NCI-H2029 (cell line): ENCODE measurements at places on chromosomes 13 and 19.

DNA sequence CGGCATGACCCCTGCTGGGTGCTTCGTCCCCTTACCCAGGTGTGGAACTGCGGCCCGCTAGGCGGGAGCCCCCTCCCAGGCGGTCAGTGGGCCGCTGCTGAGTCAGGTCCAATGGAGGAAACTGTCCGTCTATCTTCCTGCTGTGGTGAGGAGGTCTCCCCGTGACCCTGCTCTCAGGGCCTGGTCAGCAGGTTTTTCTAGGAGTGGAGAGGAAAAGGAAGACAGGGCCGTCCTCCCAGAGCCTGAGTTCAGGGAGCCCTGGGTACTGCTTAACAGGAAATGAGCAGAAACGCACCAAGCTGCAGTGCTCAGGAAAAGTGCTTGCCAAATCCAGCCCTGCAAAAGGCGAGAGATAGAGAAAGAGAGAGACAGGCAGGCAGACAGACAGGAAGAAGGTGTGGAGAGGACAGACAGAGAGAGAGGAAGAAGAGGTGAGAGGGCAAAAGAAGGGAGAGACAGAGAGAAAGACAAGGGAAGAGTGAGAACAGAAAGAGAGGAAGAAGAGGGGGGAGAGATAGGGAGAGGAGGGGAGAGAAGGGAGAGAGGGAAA is 10.3 kb downstream of the SH3GL1 start:
- DNase-seq = no peak

DNA sequence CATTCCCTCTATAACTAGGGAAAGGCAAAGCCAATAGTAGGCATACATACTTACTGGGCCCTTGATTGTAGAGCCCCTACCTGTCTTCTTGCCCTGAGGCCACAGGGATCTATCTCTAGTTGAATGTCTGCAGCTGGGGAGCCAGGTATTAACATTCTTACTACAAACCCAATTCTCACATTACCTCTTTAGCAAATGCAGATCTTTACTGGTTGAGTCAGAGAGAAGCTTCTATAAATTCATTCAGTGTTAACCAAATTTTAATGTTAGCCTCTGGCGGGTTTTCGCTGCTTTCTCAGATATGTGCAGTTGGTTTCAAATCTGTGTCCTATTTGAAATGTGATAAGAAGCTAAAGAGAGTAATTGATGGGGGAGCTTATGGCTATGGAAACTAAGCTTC is 43.2 kb downstream of the SERTM1 start:
- DNase-seq = no peak

DNA sequence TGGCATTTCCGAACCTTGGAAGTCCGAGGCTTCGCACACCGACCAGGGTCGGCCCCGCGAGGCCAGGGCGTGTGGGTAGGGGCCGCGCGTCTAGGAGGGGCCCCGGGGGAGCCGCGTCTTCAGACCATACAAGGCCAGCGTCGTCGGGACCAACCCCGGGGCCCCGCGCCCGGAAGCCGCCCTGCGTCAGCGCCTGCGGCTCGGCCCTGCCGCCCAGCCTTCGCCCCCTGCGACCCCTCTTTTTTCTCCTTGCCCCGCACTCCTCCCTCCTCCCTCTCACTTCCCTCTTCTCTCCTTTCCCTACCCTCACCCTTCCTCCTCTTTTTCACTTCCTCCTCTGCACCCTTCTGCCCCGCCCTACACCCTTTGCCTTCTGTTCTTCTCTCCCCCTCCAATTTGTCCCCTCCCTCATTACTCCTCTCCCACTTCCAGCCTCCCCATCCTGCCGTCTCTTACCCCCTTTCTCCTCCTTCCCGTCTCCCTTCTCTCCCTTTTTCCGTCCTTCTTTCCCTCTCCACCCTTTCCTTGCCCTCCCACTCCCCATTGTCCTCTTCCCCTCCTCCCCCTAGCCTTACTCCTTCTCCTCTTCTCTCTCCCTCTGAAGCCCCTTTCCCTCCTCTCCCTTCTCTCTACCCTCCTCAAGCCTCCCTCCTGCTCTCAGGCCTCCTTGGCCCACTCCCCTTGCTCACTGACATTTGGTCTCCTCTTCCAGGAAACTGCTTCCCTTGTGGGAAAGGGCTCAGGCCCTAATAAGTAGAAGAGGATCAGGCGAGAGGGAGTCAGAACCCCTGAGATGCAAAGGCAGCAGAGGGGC is 2.2 kb upstream of the PLEKHG2 start:
- DNase-seq = peak; percentile 59

DNA sequence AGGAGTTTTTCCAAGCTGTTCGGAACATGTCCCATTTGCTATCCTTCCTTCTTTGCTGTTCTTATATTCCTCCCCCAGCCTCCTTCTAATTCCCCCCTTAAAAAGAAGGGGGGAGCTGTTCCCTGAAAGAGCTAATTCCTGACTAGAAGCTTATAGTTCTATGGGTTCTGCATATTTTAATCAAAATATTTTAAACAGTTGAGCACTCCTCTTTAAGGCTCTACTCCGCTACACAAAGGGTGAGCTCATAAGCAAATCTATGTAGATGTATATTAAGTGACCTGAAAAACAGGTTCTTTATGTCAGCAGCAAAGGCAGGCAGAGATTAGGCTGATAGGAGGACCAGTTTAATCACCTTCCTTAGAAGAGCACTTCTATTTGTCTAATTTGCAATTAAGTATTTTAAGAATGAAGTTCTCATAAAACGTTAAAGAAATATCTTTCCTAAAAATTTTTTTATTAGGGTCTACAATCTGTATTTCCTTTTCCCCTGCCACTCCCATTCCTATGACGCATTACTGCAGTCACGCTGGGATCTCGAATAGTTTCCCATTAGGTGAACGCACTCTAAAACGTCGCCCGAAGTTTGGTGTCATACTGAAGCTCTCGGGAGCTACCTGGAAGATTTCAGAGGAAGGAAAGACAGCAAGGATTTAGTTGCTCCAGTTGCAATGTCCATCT is 5.2 kb downstream of the EFNB2 start:
- no peak for DNase-seq

GRCh38 chr13:98842070-98842469 is 89.6 kb upstream of the SLC15A1 start:
- peak; percentile 30 for DNase-seq

DNA sequence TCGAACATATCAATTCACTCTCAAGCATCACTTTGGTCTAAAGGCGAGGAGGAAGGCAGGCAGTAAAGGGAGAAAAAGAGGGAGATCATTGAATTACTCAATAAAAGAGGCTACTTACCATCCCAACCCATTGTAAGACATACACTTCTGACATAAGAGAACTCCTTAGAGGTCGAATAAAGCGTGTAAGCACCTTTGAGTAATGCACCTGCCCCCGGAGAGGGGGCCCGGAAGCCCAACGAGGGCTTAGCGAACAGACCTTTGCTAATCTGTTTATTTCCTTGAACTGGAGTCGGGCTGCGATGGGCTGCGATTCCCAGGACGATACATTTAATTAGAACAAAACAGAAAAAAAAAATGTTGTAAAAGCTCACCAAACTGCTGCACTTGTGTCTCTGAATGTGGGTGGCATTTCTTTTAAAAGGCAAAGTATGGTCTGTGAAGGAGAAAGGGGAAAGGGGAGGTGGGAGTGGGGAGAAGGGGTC is 3.0 kb downstream of the ZC3H4 start:
- DNase-seq = peak; percentile 39

DNA sequence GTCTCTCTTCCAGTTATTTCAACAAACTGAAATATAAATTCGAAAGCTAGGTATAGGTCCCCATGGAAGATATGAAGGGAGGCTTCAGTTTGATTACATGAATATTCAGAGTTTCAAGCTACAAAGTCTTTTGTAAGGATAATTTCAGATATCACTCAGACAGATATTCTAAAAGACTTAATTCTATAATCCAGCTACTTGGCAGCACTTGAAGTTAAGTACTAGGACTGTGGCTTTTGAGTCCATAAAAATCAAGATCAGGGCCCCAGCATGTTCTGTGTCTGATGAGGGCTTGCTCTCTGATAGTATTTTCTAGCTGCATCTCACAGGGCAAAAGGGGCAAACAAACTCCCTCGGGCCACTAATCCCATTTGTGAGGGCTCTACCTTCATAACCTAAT is 160.6 kb upstream of the IRS2 start:
- DNase-seq = no peak

- DNase-seq = no peak
Observed at GRCh38 chr13:97069050-97069815, 75.0 kb upstream of the OXGR1 start.

- no peak for DNase-seq
Observed at GRCh38 chr19:13899912-13900584, 5.9 kb downstream of the BRME1 start.

GRCh38 chr19:45816236-45817009 is 1.3 kb upstream of the RSPH6A start:
- no peak for DNase-seq

- no peak for DNase-seq
Observed at GRCh38 chr13:111287201-111287600, 33.2 kb upstream of the TEX29 start.

DNA sequence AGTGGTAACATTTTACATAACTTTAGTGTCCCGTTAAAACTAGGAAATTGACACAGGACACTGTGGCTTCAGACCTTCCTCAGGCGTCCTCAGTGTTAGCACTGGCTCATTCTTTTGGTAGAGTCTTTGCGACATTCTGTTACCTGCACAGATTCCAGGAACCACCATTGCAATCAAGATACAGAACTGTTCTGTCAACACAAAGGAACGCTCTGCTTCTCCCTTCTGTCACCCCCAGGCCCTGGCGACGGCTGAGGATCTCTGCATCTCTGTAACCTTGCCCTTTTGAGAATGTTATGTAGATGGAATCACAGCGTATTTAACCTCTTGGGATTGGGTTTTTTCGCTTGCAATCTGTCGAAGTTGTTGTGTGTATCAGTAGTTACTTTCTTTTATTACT is 22.6 kb downstream of the KDM4B start:
- DNase-seq = no peak

GRCh38 chr13:50387051-50387581 is 371.9 kb downstream of the KCNRG start:
- peak; percentile 75 for DNase-seq

DNA sequence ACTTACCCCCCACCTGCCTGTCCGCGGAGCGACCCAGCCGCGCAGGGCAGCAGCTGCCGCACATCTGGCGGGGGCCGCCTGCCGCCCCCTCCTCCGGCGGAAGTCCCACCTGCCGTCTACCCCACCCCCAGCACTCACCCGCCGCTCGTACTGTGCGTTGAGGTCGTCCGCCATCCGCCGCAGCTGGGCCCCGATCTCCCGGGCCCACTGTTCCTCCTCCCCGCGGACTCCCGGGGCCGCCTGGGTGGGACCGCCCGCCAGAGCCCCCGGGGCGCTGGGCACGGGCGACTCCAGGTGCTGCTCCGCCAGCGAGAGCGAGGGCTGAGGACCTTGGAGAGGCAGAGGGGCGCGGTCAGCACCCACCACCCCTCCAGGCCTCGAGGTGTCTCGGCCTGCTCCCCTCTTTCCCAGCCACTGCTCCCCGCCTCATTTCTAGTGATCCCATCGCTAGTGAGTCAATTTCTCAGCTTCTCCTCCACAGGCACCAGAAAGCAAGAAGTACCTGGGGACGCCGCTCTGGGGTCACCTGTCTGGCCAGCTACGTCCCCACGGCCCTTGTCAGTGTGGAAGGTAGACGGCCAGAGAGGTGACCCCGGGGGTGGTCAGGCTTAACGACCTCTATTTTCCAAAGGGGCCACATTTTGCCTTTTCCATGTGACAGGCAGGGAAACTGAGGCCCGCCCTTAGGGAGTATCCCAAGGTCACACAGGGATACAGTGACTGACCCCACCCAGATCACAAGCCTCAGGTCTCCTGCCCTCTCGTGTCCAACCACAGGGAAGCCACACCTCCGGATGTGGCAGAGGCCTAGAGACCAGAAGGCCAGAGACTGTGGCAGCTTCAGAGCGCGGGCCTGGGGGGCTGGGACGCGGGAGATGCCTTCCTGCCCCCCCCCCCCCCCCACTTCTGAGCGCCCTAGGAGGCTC is 4.3 kb downstream of the BBC3 start:
- peak; percentile 65 for DNase-seq

GRCh38 chr19:39129116-39129515 is 3.5 kb downstream of the PAK4 start:
- no peak for DNase-seq

- peak; percentile 65 for DNase-seq
Observed at GRCh38 chr19:12778017-12778904, 2.9 kb upstream of the HOOK2 start.

- DNase-seq = no peak
Observed at GRCh38 chr13:38888309-38888708, 102.3 kb downstream of the STOML3 start.

DNA sequence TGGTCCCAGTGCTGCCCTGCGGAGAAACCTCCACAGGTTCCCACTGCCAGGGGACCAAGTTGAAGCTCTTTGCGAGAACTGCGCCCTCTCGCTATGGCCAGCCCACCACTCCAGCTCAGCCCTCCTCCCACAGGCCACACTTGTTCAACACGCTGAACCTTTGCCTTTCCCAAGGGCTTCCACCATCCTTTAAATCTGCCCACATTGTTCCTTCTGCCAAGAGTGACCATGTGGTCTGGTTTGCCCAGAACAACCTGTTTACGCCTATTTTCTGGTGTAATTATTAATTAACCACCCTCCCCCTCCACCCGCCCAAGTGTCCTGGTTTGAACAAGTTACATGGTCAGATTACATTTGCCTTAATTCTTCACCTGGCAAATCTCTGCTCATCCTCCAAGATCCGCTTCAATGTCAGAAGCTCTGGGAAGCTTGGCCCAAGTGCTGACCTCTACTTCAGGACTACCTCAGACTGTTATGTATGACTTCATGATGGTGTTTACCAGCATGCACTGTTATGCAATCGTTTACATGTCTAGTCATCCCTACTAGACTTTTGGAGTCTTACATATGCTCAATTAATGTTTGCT is 12.0 kb upstream of the USP12 start:
- DNase-seq = no peak

DNA sequence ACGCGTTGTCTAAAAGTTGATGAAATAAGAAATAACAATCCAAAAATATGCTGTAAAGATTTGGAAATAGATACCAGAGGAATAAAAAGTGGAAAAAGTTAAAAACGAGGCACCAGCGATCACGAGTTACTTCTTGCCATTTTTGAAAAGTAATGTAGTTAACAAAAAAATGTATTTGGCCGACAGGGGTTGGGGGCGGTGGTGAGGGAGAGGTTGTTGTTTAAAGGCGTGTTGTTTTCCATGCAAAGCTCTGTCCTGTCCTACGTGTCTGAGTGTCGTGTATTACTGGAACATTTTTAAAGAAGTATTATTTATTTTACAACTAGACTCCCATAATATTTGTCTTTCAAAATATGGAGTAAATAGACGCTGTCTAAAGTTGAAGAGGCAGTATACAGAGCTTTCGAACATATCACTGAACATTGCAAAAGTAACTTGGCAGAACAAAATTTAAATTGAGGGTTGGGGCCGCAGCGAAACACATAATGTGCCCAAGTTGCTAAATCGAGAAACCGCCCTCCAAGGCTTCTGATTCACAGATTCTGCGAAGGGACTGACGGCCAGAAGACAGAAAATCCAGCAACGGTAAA is 823 bp downstream of the FBXO17 start:
- DNase-seq = no peak

GRCh38 chr13:109154146-109154545 is 524.7 kb downstream of the MYO16 start:
- DNase-seq = no peak

DNA sequence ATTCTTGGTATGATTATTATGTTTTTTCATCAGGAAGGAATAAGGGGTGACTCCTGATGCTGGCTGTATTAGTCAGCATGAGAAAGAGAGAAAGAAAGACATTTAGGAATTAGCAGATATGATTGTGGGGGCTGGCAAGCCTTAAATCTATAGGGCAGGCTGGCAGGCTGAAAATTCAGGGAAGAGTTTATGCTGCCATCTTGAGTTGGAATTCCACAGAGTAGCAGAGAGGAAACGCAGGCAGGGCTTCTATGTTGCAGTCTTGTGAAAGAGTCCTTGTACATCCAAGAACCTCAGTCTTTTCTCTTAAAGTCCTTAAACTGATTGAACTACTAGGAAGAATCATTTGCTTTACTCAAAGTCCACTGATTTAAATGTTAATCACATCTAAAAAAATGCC is 262.7 kb upstream of the SLC10A2 start:
- no peak for DNase-seq
